Renal pelvis (tissue), 12 donors: ENCODE measurements at places on chromosomes 2 and 18. TPM values are rescaled to one million over a fixed set of nuclear protein-coding genes. Genes with fewer than 3 reads are reported as not detected.

The COL4A3 gene
- 88.8 TPM for polyA plus RNA-seq

The DIPK1C gene
- polyA plus RNA-seq, result 0.10 TPM

The NEU4 gene
- polyA plus RNA-seq, result 1.9 TPM

The CYRIA gene
- 2.2 TPM for polyA plus RNA-seq

The DUSP19 gene
- polyA plus RNA-seq, result 4.2 TPM

The ATP6V1B1 gene
- 78.2 TPM for polyA plus RNA-seq

The SLC5A7 gene
- 0.76 TPM for polyA plus RNA-seq

The B3GNT7 gene
- 3.0 TPM for polyA plus RNA-seq

GRCh38 chr2:148515976-148516375, 128.6 kb upstream of the EPC2 start:
- no peak for DNase-seq

GRCh38 chr2:191572319-191572718, 105.6 kb upstream of the NABP1 start:
- DNase-seq, result no peak

DNA sequence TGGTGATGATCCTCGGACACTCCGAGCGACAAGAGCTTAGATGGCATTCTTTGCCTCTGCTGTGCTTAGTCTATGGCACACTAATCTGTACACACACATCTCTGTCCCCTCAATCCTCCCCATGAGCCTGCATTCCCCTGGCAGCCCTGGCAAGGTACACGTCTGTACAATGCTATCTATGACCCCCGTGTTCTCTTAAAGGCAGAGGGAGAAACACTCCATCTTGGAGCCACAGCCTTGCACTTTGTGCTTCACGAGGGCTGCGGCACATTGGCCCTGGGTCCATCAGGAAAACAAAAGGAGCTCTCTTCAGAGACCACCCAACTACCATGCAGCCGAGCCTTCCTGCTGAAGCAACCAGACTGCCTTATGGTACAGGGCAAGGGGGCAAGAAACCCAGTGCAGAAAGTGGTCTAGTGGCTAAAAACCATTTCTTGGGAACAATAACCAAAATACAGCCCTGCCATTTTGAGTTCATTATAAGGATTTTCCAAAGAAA, 42.5 kb downstream of the STEAP3 start:
- no peak for DNase-seq

DNA sequence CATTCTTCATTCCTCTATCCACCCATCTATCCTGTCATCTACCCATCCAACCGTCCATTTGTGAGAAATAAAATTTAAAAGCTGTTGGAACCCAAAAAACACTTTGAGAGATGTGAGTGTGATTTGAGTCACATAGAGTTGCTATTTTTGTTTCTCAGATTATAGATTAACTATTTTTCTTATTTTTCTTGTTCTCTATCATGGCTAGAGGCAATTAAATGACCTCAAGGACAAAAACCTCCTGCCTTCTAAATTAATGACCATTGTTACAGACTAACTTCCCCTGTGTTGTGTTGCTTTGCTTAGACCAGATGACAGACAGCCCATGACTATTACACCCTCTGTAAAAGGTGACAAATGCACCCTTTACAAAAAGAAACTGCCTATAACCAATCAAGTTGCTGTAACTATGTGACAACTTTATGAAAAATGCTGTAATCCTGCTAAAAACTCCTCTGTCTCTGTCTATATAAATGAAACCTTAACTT, 207.9 kb upstream of the CXCR4 start:
- no peak for DNase-seq

- DNase-seq, result peak; percentile 52
Observed at GRCh38 chr2:20145497-20146193, 79.3 kb downstream of the SDC1 start.

- DNase-seq, result no peak
Observed at GRCh38 chr2:35794796-35795450, 560.7 kb upstream of the CRIM1 start.

- DNase-seq, result no peak
Observed at GRCh38 chr2:150020937-150021673, 433.5 kb upstream of the MMADHC start.

DNA sequence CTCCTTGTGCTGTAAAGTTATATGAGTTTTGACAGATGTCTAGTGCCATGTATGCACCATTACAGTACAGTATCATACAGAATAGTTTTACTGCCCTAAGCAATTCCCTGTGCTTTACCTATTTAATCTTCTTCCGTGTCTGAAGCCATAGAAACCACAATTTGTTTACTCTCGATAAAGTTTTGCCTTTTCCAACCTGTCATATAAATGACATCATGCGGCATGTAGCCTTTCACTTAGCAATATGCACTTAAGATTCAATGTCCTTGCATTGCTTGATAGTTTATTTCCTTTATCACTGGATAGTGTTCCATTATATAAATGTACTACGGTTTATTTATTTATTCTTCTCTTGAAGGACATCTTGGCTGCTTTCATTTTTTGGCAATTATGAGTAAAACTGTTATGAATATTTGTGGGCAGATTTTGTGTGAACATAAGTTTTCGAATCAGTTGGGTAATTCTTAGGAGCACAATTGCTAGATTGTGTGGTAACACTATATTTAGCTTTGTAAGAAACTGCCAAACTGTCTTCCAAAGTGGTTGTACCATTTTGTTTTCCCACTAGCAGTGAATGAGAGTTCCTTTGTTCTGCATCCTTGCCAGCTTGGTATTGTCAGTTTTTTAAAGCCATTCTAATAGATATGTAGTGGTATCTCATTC, 136.8 kb upstream of the MAP3K20 start:
- DNase-seq, result no peak

DNA sequence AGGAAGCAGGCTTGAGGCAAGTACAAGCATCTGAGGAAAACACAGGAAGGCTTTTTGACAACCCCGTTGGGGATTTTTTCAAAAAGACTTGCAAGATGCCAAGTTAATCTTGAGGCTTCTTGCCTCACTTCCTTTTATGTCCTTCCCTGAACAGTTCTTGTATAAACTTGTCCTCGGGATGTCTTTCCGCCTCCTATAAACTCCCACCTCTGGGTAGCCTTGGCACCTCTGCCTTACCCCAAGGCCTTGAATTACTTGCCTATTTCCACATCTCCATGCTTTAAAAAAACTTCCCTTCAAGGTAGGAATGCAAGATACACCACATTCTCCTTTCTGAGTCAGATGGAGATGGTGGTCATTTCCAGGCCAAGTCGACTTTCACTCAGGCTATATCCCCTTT, 106.4 kb upstream of the RBBP8 start:
- DNase-seq, result no peak

DNA sequence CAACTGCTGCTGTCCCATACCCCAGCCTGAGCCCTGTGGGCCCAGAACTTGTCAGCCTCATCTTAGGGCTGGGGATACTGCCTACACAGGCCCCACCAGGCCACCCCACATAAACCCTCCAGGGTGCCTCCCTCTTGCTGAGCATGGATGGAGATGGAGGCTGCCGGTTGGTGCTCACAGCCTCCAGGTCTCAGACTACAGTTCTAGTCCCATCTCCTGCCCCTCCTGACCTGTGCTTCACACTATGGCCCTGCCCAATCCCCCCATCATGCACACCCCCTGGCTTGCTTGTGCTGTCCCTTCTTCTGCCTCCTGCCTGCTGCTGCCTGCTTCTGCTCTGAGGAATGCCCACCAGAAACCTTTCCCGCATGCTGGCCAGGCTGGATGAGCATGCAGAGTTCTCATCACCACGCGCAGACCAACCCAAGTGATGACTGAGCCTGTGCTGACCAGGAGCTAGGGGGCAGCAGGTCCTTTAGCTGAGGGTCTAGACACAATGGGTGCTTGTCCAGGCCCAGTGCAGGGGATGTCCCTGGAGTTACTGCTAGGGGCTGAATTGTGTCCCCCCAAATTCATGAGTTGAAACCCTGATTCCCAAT, 138.4 kb upstream of the HS6ST1 start:
- no peak for DNase-seq

DNA sequence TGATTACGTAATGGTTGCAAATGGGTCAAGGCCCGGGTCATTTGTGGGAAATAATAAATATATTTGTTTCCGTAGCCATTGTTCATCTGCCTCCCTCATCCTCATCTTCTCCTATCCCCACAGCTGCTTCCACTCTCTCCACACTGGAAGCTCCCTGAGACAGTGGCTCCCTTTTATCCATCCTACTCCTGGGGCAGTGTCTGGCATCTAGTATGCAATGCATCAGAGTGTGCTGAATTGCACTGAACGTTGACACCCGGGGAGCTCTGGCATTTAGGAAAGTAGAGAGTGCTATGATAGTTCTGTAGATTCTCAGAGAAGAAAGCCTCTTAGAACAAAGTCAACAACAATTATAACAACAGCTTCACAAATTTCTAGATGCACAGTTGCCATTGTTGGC, 45.5 kb upstream of the NAB1 start:
- no peak for DNase-seq

DNA sequence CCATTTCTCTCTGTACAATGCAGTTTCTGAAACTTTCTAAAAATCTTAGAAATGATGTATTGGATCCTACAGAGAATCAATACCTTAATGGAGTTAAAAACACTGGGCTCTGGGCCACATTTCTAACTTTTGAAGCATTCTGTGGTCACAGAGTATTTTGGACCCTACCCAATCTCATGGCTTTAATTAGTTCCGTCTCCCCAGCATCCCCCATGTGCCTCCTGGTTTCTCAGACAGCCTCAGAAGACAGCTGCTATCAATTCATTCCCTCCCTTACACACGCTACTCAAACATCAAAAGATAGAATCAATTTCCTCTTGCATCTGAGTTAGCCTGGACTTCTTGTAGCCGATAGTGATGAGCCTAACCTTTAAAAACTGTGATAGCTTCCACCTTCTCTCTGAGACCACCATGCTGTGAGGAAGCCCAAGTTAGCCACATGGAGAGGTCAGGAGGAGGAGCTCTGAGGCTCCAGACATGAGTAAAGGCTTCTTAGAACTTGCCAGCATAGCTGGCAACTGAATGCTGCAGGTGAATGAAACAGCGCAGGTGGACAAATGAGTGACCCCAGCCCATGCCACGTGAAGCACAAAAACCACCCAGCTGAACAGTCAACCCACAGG, 10.4 kb downstream of the ADCY3 start:
- no peak for DNase-seq

- DNase-seq, result peak; percentile 91
Observed at GRCh38 chr2:134917888-134918525, 615 bp upstream of the CCNT2 start.
